ENCODE measurements at places on chromosomes 3 and 15.

DNA sequence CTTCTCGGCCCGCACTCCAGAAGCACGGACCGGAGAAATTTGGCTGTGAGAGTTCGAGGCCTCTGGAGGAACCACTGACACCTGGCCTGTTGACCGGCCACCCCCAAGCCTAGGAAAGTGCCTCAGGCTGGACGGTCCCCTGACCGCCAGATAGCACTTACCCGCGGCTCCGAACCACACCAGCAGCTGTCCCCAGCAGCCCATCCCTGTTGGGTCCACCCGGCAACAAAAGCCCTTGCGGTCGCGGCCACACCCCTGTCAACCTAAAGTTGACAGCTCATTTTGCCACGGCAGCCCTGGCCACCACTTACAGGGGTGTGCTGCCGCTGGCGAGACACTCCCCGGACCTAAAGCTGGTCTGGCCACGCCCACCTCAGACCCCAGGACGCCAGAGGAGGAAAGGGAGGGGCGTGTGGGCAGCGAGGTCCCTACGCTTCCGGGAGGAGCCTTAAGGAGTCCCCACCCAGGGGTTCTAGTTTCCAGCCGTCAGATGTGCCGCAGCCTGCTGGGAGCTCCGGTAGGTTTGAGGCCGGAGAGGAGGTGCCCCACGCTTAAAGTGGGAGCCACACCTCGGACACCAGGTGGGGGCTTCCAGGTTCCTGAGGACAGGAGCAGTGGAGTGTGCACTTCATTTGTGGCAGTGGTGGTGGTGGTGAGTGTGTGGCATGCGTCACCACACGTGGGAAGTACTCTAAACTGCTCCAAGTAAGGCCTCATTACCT, at the start of gene LTK:
TSS of gene LTK (minus strand) at position 322 of the 722 bp plus-strand sequence. CDS start at position 204, 118 bp downstream.
- DNase-seq = no peak

GRCh38 chr3:139611528-139611927, 66.2 kb downstream of the NMNAT3 start:
- DNase-seq = no peak

DNA sequence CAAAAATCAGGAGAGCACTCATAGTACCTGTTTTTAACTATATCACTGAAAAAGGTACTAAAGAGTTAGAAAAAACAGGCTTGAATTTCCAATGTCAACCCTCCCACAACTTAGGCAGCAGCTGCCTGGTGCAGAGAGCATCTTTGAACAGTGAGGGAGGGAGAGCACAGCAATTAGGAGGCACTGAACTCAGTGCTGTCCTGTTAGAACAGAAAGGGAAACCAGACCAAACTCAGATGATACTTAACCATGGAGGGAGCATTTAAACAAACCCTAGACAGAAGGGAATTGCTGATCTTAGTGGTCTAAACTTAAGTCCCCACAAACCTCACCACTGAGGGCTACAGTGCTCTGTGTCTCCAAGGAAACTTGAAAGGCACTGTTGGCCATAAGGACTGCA, 179.2 kb upstream of the AGTR1 start:
- no peak for DNase-seq

- no peak for DNase-seq
These were observed 60.1 kb upstream of the AP4E1 start for GRCh38 chr15:50848349-50848748.

- no peak for DNase-seq
These were observed 826 bp downstream of the DBR1 start for GRCh38 chr3:138173769-138174420.

GRCh38 chr15:66760968-66761725, 59.1 kb downstream of the SMAD6 start:
- DNase-seq = no peak
